Fibroblast of skin of right biceps (primary cell): ENCODE measurements at places on chromosomes 2 and 18.
A peak's percentile ranks its signal among the peaks of the same experiment; 100 is the strongest.

DNA sequence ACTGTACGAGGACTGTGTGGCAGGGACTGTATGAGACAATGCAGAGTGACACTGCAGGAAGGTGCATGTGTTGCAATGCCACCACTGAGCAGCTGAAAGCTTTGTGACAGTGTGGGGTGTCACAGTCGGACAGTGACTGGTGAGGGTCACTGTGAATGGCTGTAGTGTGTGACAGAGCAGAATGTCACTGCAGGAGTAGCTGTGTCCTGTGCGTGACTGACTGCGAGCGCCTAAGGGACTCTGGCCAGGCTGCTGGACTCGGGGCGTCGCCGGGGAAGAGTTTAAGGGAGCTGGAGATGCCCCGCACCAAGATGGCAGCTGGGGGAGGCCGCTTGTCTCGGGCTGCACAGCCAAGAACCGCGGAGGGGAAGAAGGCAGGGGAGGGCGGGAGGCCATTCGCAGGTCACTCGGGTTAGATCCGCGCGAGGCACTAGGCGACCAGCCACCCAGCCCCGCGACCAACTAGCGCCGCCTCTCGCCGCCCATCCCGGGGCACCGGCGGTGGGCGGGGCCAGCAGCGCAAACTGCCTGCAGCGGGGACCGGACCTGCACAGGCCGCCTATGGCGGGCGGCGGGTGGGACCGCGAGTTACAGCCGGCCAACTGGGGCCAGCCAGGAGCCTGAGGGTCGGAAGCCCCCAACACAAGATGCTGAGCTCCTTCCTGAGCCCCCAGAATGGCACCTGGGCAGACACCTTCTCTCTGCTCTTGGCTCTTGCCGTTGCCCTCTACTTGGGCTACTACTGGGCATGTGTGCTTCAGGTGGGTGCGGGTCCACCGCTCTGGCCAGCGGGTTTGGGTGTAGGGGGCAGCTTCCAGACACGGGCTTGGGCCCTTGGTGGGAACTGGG, at the start of gene ABHD1:
TSS of gene ABHD1 (plus strand) at position 514 of the 849 bp plus-strand sequence. CDS start at position 648, 134 bp downstream.
- peak; percentile 7 for DNase-seq

DNA sequence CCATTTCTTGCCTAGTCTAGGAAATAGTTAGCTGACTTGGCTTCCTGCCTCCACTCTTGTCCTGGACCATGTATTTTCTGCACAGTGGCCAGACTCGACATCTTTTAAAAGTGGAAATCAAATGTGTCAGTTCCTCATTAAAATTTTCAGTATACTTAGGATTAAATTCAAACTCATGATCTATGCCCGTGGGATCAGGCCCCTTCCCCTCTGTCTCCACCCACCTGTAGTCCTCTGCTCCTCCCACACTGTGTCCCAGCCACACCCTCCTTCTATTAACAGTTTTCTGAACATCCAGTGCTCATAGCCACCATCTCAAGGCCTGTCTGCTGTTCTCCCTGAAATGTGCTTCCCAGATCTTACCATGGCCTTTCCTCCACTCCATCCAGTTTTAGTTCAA, 13.3 kb downstream of the ARHGAP25 start:
- DNase-seq = no peak

DNA sequence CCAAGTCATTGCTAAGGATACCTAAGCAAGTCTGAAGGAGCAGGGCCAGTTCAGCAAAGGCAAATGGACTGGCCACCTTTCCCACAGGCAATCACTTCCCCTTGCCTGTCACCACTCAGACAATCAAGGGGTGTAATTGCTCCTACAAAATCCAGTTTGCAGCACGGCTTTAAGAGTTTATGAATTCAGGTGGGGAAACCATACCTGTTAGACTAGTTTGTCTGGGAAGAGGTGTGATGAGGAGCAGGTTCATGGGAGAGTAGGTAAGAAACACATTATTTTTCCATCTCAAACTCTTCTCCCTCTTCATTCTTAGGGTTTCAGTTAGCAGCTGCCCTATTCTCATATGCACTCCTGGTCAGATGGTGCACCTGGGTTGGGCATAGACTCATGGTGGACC, 102.5 kb downstream of the EVA1A start:
- DNase-seq = no peak

DNA sequence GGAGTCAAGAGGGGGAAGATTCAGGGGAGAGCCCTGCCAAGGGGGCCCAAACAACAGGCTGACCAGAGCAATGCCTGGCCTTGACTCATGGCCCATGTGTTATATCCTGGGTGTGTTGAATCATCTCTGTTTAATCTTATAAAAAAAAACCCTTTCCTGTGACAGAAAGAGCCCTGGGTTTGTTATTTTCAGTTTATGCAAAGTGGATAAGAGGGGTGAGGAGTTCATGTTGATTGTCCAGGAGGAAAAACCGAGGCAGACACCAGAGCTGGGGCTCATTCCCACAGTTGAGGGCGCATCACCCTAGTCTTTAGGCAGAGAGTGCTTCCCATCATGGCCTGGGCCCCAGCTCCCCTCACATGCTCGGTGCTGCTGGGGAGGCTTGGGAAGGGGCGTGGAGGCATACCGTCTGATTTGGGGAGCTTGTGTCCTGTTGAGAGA, 30.9 kb upstream of the IL37 start:
- DNase-seq = peak; percentile 53

DNA sequence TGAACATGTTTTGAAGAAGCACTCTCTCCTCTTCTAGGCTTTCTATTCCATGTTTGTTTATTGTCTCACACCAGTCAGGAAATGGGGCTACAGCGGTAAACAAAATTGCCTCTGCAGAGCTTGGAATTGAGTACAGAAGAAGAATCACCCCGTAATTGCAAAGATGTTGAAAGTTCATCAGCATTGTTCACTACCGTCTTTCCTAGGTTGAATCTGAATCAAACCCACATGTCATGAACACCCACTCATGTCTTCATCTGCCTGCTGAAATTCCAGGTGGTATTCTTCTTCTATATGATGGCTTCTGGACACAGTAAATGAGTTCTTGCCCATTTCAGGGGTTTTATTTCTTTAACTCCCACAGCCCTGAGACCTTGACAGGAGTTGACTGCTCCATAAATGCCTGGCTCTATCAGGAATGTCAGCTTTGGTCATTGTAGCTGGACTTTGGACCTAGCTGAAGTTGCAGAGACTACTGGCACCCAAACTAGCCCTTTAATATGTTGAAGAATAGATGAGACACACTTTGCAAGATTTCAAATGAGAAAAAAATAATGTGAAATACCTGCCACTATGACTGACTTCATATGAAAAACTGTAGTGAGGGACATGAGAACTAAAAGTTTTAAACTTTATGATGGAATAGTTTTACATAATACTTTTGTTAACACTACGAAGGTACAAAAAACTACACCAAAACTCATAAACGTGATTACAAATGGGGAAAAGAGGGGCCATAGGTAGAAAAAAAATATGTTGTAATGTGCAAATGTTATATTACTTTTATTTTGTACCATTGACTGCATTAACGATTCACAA, 1235.3 kb upstream of the ZEB2 start:
- no peak for DNase-seq

DNA sequence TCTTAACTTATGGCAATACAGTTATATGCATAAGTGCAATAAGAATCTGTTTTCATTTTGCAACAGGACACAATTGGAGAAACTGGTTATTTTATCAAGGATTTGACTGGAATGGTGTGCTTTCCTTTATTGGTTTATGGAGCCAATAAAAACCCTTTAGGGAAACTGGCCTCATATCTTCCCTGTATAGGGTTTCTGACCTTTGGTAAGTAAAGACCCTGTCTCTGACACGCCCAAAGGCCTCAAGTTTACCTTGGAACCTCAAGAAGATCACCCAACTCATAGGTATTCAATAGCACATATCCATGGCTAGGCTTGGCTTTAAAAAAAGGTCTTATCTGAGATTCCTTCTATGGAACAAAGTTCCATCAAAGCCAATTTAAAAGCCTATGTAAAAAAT, 11.2 kb downstream of the HAAO start:
- no peak for DNase-seq

GRCh38 chr2:8134473-8134932, 547.4 kb upstream of the ID2 start:
- DNase-seq = no peak

DNA sequence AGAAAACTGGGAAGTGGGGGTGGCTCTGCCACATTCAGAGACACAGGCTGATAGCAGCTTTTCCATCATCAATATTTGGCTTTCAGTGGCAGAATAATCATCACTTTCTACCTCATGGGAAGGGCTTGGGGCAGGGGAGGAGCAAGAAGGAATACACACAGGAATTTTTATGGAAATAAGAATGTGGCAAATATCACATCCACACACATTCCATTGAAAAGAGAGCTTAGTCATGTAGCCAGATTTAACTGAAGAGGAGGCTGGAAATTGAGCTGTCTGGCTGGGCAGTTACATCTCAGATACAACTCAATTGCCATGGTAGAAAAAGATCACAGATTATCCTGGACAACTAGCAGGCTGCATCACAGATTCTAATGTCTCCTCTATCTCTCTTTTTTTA, 1474.0 kb upstream of the ACVR2A start:
- DNase-seq = peak; percentile 82

DNA sequence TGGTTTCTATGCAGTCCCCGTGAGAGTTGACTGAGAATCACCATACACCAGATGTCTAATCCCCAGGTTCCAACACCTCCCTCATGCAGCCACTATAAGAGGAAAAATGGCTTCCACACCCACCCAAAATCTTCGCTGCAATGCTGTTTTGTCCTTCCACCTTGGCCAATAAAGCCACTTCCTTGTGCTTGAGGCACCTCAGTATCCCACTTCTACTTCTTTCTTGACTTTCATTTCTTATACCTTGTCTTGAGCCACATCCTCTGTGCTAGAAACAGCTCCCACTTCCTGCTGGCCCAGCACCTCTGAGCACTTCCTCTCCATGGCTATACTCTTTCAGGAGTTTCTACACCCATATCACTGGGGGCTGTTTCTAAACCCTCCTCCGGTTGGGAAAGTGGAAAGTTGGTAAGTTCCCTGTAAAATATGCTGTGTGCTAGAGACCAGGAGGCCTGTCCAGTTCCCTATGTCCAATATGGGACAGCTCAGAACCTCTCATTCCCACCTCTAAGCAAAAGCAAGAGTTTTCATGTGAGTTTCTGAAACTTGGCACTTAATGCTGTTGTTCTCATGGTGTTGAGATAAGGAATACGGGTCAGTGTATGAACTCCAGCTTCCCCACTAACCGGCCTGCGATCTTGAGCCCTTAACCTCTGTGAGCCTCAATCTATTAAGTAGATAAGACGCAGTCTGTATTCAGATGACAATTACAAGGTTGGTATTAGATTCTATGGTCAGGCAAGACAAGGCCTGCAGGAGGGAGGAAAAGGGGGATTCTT, 209.1 kb upstream of the ID2 start:
- DNase-seq = no peak

GRCh38 chr2:233922471-233922870, 5.3 kb downstream of the TRPM8 start:
- no peak for DNase-seq

DNA sequence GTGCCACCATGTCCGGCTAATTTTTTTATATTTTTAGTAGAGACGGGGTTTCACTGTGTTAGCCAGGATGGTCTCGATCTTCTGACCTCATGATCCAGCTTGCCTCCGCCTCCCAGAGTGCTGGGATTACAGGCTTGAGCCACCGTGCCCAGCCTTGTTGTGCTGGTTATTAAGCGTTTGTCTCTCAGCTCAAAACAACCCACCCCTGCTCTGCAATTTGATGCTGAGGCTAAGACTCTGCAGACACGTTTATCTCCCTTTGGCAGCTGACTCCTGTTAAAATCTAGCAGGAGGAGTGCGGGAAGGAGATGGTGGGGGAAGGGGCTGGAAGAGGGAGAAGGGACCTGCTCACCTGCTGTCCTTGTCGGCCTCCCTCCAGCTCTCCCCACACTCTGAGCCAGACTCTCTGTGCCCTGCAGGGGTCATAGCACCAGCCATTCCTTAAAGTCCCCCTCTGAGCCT, 29.9 kb upstream of the IMPA2 start:
- DNase-seq = no peak

DNA sequence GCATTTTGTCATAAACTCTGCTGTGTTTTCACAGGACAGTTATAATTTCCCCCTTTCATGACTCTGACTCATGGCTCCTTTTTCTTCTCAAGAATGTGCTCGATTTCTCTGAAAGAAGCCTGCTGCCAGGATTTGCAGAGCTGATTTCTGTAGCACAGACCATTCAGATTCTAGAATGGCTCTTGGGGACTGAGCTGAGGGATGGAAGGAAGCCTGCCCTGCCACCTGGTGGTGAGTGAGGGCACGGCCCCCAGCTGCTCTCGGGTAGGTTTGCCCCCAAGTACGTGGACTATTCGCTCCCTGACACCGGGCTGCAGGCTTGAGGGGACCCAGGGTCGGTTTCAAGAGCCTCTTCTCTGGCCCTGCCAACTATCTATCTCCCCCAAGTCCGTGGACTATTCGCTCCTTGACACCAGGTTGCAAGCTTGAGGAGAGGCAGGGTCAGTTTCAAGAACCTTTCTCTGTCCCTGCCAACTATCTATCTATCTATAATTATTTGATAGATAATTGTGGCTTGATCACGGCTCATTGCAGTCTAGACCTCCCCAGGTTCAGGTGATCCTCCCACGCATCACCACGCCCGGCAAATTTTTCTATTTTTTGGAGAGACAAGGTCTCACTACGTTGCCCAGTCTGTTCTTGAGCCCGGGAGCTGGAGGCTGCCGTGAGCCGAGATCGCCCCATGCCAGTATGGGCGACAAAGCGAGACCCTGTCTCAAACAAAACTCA, 1.4 kb upstream of the SMYD5 start:
- DNase-seq = peak; percentile 80

GRCh38 chr18:2597639-2598038, 26.3 kb downstream of the NDC80 start:
- no peak for DNase-seq

DNA sequence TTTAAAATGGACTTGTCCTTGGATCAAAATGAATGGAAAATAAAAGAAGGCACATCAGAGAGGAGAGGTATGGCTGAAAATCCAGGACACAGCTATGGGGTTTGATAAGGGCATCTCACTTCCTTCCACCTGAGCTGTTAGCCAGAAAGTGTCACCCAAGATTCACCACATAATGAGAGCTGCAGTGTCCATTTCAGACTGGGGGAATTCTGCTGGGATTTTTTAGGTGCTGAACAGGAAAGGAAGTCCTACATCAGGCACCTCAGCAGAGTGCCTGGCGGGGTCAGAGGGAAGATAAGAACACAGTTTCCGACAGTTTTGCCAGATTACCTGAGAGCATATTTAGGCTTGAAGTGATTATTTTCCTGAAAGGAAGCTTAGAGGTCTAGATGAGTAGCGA, 187.6 kb upstream of the HNMT start:
- DNase-seq = no peak

GRCh38 chr2:240670402-240670801, 12.3 kb downstream of the AQP12B start:
- DNase-seq = no peak

DNA sequence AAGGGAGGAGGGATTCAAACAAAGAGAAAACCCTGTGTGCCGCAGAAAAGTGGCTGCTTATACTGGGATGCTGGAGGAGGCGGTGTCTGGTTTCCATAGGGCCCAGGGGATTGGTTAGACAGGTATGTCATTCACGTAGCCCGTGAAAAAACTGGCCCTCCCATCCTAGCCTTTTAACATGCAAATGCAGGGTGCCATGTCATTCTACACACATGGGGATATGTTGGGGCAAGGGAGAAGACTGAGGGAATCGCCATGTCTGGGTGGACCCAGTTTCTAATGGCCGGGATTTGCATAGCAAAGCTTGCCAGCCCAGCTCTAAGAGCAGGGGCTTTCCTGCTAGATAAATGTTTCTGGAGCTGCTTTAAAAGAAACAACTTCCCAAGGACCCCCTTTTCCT, 8.2 kb upstream of the RNU2-63P start:
- DNase-seq = no peak
